Activated T-cell treated with anti-CD3 and anti-CD28 coated beads, Interleukin-2, amount 50 U/mL, for 48 hours (primary cell): ENCODE measurements at places on chromosomes 1 and 21.
A peak's percentile ranks its signal among the peaks of the same experiment; 100 is the strongest.

DNA sequence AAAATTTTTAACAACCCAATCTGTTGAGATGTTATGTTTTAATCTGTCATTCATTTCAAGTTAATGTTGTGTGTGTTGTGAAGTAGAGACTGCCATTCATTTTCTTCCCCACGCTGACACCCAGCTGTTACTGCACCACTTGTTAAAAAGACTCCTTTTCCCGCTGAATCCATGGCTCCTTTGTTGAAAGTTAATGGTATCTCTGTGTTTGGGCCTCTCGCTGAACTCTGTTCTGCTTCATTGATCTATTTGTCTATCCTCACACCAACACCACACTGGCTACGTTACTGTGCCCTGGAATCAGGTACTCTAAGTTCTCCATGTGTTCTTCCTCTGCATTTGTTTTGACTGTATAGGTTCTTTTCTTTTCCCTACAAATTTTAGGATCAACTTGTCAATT lies 58.2 kb downstream of the PDE9A start:
- DNase-seq: no peak

- DNase-seq: no peak
Measured at GRCh38 chr1:204495078-204495753, 611 bp upstream of the PIK3C2B start.

DNA sequence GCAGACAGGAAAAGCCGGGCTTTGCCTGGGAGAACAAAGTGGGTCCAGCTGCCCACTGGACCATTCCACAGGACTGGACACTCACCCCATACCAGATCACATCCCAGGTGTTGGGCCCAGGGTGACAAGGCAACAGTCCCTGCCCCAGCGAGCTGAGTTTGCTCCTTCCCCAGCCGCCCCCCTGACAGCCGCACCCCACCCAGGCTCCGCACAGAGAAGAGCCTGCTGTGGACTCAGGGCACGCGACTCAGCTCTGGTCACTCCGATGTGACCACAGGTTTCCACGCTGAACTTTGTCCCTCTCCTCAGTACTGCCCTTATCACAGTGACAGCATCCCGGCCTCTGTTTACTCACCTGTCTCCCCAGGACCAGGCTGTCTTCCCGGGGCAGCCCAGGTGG lies 1.2 kb downstream of the BMP8B start:
- no peak for DNase-seq

- no peak for DNase-seq
Measured at GRCh38 chr1:76158126-76158525, 83.6 kb downstream of the ST6GALNAC3 start.

GRCh38 chr1:10324627-10325026 lies 74.2 kb upstream of the PGD start:
- no peak for DNase-seq

- DNase-seq: no peak
Measured at GRCh38 chr21:34546542-34546941, 34.5 kb upstream of the KCNE1 start.

DNA sequence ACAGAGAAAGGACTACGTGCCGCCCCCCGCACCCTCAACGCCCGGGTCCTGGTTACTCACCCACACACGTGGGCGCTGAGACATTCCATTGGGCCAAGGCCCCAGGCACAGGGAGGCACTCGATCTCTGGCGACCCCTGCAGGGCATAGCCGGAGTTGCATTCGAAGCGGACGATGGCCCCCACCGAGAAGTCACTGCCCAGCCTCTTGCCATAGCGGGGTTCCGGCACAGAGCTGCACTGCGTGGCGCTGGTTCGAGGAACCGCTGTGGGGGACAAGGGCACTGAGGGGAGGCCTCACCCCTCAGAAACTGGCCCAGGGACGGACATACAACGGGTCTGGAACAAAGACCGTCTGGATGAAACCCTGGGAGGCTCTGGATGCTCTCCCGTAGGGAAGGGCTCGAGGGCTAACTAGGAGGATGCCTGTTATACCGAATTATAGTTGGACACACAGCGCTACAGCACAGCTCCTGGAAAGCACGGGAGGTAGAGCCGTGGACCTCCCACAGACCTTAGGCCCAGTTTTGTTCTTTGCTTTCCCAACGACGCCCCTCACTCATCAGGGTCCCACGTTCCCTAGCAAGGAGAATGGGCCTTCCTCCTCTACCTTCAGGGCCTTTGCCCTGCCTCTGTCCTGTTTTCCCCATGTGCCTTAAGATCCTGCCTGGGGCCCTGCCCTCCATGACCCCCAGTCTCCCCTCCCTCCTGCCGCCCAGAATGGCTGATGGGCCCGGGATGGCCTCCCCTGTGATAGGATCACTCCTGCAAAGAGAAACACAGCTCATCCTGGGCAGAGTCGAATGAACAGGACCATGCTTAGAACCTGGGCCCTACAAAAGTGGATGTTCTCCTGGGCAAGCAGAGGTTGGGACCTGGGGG lies 152.8 kb downstream of the ZSCAN20 start:
- peak; percentile 41 for DNase-seq

- DNase-seq: no peak
Measured at GRCh38 chr1:41842326-41842725, 76.4 kb downstream of the HIVEP3 start.

- peak; percentile 82 for DNase-seq
Measured at GRCh38 chr1:156385534-156386031, 16.6 kb downstream of the RHBG start.

- no peak for DNase-seq
Measured at GRCh38 chr1:46053734-46054133, 78.7 kb downstream of the PIK3R3 start.

- peak; percentile 50 for DNase-seq
Measured at GRCh38 chr21:42003051-42003461, 7.1 kb downstream of the ZBTB21 start.

DNA sequence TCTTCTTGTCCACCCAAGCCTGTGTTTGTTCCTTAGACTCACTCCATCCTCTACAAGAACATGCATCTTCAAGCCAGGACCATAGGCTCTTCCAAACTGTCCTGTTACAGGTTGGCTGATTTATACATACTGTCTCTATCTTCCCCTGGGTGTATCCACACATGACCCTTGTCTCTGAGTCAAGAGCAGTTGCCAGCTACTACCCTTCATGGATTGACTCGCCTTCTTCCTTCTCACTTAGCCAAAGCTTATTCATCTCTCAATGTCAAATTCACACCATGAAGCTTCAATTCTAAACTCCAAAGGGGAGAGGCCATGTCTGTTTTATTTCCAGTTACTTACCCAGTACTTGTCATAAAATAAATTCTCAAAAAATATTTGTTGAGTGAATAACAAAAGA lies 64.1 kb upstream of the CACHD1 start:
- no peak for DNase-seq

- peak; percentile 79 for DNase-seq
Measured at GRCh38 chr21:35138665-35139381, 89.7 kb upstream of the RUNX1 start.

DNA sequence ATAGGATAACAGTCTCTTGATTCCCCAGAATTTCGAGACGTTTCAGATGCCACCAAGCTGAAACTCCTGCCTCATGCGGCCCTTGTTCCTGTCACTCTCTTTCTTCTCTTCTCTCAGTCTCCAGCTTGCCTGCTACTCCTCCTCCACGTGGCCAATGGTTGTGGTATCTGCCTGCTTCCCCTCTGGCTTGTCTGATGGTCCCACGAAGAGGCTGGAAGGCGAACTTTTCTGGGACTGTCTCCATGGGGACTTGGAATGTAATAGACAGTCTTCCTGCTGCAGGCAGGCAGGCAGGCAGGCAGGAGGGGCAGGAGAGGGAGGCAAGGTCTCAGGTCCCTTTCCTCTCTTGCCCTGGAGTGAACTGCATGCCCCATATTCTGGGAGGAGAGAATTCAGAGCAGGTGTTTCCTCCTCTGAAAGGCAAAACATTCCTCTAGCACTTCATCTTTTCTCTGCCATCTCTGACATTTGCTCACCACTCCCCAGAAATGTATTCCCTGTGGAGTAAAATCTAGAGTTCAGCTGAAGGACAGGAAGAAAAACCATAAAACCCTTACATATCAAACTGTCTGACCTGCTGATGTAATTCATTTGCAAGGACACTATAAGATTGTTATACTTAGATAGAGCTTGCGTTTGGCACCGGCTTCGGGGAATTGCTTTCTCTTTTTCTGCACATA lies 64.1 kb upstream of the GNG12 start:
- no peak for DNase-seq

GRCh38 chr1:182229921-182230491 lies 161.6 kb downstream of the GLUL start:
- DNase-seq: no peak

GRCh38 chr21:39094847-39095579 lies 88.2 kb downstream of the PSMG1 start:
- DNase-seq: no peak
